Right renal pelvis (tissue), 4 donors: ENCODE measurements at places on chromosomes 6 and 20. TPM values are rescaled to one million over a fixed set of nuclear protein-coding genes. Genes with fewer than 3 reads are reported as not detected.

RAET1G gene
- 1.1 TPM for polyA plus RNA-seq

VSX1 gene
- not detected for polyA plus RNA-seq

PTCRA gene
- 0.15 TPM for polyA plus RNA-seq

GPX5 gene
- not detected for polyA plus RNA-seq

EFCAB8 gene
- polyA plus RNA-seq = 0.07 TPM

GRCh38 chr6:90583836-90584481 lies 2.9 kb downstream of the MAP3K7 start:
- DNase-seq = no peak

DNA sequence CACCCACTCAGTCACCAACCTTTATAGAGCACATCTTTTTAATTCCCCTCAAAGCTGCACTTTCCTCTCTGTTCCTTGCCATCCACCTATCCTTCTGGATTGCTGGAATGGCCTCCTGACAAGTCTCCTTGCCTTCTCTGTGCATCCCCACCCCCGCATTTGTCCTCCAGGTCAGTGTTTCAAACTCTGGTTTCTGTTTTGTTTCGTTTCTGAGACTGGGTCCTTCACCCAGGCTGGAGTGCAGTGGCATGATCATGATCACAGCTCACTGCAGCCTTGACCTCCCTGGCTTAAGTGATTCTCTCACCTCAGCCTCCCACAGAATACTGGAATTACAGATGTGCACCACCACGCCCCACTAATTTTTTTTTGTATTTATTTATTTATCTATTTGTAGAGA lies 96.2 kb downstream of the PLCB1 start:
- no peak for DNase-seq

DNA sequence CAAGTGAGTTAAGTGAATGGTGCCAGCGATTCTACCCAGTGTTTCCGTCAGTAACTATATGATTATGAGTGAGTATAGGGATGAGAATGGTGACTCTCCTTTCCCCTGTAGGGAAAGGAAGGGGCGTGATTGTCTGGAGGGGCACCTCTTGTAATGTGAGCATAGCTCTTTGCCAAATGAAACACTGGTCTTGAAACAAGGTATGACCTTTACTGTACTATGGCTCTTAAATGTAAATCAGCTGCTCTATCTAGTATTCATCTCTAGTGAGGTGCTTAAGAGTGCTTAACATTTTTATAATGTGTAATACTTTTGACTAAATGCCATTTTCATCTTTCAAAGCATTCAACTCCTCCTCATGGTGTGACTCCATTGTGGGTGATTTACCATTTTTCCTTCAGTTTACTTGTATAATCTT lies 11.0 kb downstream of the PANK2 start:
- no peak for DNase-seq

- DNase-seq = no peak
Observed at GRCh38 chr6:17038316-17038715, 63.5 kb upstream of the STMND1 start.

GRCh38 chr6:31775633-31776484 lies 1.3 kb downstream of the VWA7 start:
- DNase-seq = no peak

GRCh38 chr6:15960740-15961634 lies 167.9 kb upstream of the MYLIP start:
- DNase-seq = no peak

- no peak for DNase-seq
Observed at GRCh38 chr6:37251211-37251780, 6.3 kb upstream of the TBC1D22B start.

GRCh38 chr6:1285556-1285955 lies 26.3 kb upstream of the FOXQ1 start:
- no peak for DNase-seq

- DNase-seq = no peak
Observed at GRCh38 chr6:36570264-36570663, 23.0 kb upstream of the STK38 start.

DNA sequence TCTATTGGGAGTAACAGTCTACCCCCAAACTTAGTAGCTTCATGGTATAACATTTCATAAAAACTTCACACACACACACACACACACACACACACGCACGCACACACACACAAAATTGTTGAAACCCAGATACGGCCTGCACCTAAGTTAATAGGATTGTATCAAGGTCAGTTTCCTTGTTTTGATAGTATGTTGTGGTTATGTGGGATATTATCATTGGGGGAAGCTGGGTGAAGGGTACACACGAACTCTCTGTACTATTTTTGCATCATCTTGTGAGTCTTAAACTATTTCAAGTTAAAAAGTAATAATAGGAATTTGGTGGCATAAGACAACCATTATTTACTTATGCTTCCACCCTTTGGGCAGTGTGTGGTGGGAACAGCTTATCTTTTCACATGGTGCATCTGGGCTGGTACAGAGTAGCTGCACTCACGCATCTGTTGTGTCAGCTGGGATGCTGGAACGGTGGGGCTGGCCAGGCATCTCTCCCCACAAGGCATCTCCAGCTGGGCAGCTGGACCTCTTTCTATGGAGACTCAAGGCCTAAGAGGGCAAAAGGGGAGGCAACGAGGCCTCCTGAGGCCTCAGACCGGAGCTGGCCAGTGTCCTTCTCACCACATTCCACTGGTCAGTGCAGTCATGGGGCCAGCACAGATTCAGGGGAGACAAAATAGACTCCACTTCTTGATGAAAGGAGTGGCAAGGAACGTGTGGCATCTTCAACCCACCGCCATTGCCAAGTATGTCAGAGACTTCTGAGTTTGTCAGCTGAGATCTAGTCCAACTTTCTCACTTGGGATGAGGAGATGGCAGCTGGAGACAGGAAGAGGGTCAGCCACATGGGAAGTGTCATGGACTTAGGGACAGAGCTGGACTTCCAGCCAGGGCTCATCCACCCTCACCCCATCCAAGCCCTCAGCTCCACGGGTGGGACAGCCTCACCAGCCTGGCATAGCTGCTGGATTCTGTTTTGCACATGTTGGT lies 20.5 kb upstream of the IP6K3 start:
- DNase-seq = no peak
